ENCODE measurements at places on chromosomes 6 and 20. TPM values are rescaled to one million over a fixed set of nuclear protein-coding genes. Genes with fewer than 3 reads are reported as not detected.

The ZSCAN16 gene
- 1.4 TPM for total RNA-seq

The CGA gene
- not detected for total RNA-seq

The SGK2 gene
- total RNA-seq = 0.74 TPM

The PSORS1C1 gene
- total RNA-seq = 0.89 TPM

The KCNK17 gene
- not detected for total RNA-seq

The LY6G6D gene
- total RNA-seq = not detected

The APOBEC2 gene
- total RNA-seq = not detected

The BMP7 gene
- not detected for total RNA-seq

The HAO1 gene
- not detected for total RNA-seq

The DTD1 gene
- total RNA-seq = 78.3 TPM

The CASS4 gene
- 0.14 TPM for total RNA-seq

The MOG gene
- total RNA-seq = not detected

The C6orf163 gene
- total RNA-seq = 0.59 TPM
